ENCODE measurements at places on chromosomes 16 and 17. TPM values are rescaled to one million over a fixed set of nuclear protein-coding genes. Genes with fewer than 3 reads are reported as not detected.

TRIM72 gene
- total RNA-seq = 1.6 TPM

RHOT1 gene
- total RNA-seq = 56.0 TPM

HIGD1B gene
- total RNA-seq = 12.9 TPM

KRT28 gene
- total RNA-seq = not detected

GSG1L2 gene
- total RNA-seq = not detected

MFSD11 gene
- 20.6 TPM for total RNA-seq

TLE7 gene
- not detected for total RNA-seq

HSD11B2 gene
- not detected for total RNA-seq

KRTAP4-3 gene
- not detected for total RNA-seq
